A549 treated with DMSO at 1 μM for 4 hours (cell line): ENCODE measurements at places on chromosomes 2 and 18. TPM values are rescaled to one million over a fixed set of nuclear protein-coding genes. Genes with fewer than 3 reads are reported as not detected.

The CPO gene
- 0.09 to 0.19 TPM (median 0.17 TPM) in 3 of 5 replicates, not detected in the others for total RNA-seq

The MC4R gene
- total RNA-seq: 0.08 TPM in 1 of 5 replicates, not detected in the others

The SERPINB4 gene
- 0.12 to 0.28 TPM (median 0.18 TPM) in 5 replicates for total RNA-seq

The UGT1A5 gene
- total RNA-seq: 0.04 TPM in 1 of 5 replicates, not detected in the others

The NT5C1B gene
- total RNA-seq: not detected in 5 replicates

The TUBA4B gene
- 0.26 to 0.46 TPM (median 0.31 TPM) in 5 replicates for total RNA-seq

The LRPPRC gene
- 86.1 to 129 TPM (median 118 TPM) in 5 replicates for total RNA-seq

The IL1B gene
- total RNA-seq: 0.17 to 0.49 TPM (median 0.28 TPM) in 5 replicates

The DSEL gene
- 0.34 to 0.55 TPM (median 0.40 TPM) in 5 replicates for total RNA-seq

The UPP2 gene
- total RNA-seq: not detected in 5 replicates

The ACMSD gene
- total RNA-seq: not detected in 5 replicates

The ZDBF2 gene
- total RNA-seq: 1.1 to 2.9 TPM (median 1.3 TPM) in 5 replicates

The POLR1A gene
- total RNA-seq: 21.1 to 30.1 TPM (median 29.9 TPM) in 5 replicates

The MYO5B gene
- 12.4 to 14.9 TPM (median 13.0 TPM) in 5 replicates for total RNA-seq

The BCL11A gene
- 0.03 to 0.14 TPM (median 0.04 TPM) in 4 of 5 replicates, not detected in the other for total RNA-seq

The HOXD3 gene
- 0.15 to 0.18 TPM (median 0.16 TPM) in 4 of 5 replicates, not detected in the other for total RNA-seq

The IL1F10 gene
- total RNA-seq: not detected in 5 replicates

The RGPD4 gene
- total RNA-seq: 0.02 to 0.08 TPM (median 0.05 TPM) in 4 of 5 replicates, not detected in the other

The SPP2 gene
- total RNA-seq: not detected in 5 replicates

The NBEAL1 gene
- 3.1 to 6.6 TPM (median 4.0 TPM) in 5 replicates for total RNA-seq

The DHRS9 gene
- 2.4 to 3.9 TPM (median 3.1 TPM) in 5 replicates for total RNA-seq

The TNFAIP6 gene
- 1.4 to 3.0 TPM (median 2.1 TPM) in 5 replicates for total RNA-seq

The MFSD2B gene
- total RNA-seq: 0.15 to 0.31 TPM (median 0.17 TPM) in 5 replicates

The B3GNT2 gene
- 20.9 to 34.2 TPM (median 29.1 TPM) in 5 replicates for total RNA-seq

The GCC2 gene
- total RNA-seq: 10.8 to 20.7 TPM (median 16.5 TPM) in 5 replicates

The STARD6 gene
- not detected in 5 replicates for total RNA-seq

The SERPINB2 gene
- 0.05 to 0.08 TPM in 2 of 5 replicates, not detected in the others for total RNA-seq
